NCI-H2107 (cell line): ENCODE measurements at places on chromosomes 1 and 21.

DNA sequence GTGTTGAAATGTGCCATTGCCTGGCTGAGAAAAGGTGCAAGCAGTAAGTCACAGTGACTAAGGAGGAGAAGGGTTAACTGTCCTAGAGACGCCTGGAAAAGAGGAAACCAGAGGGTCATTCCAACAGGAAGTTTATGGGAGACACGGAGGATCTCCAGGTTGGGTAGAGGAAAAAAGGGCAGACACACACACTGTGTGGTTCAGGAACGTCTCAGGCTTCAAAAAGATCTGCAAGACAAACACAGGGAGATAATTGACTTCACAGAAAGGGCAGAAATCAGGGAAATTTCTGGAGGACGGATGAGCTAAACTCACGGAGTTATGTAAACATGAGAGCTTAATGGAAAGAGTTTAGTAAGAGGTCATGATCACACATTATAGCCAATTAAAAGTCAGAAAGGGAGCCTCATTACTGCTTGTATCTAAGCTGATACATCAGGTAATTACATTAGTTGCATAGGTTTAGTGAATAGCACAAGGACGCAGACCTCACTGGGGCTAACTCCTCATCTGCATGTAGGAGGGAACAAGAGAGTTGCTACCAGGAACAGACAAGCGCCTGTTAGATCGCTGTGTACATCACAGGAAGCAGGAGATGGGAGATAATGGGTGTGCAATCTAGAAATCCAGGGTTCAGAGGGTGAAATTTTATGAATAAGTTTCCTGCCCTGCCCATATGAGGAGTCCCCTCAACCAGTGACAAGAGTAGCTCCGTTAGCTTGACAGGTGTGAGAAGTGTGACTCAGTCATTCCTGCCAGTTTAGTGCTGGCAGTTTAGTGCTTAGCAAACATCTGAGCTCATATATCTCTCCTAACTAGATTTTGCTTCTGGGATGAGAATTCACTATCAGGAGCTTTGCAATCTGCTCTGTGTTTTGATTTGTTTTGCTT is 96.6 kb upstream of the TNR start:
- DNase-seq = peak; percentile 16

- peak; percentile 96 for DNase-seq
Observed at GRCh38 chr1:227762231-227762911, 27.1 kb downstream of the SNAP47 start.

DNA sequence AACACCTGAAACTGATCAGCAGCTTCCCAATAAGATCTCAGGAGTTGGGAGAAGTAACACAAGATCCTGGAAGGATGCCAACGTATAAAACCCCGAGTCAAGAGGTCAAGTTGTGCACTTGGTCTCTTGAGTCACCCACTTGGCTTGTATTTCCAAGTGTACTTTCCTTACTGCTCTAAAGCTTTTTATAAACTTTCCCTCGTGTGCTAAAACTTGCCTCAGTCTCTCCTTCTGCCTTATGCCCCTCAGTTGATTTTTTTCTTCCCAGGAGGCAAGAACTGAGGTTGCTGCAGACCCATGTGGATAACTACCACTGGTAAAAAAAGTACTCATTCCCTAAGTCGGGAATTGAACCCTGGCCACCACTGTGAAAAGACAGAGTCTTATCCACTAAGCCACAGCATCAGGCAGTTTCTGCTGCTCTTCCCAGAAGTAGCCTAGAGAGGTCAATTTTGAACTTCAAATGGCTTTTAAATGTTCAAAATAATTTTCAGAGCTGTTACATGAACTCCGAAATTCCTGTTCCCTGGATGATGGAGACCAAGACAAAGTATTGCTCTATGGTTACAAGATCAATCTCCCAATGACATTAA is 28.9 kb downstream of the ITLN2 start:
- no peak for DNase-seq

GRCh38 chr1:27509127-27510080 is 19.4 kb upstream of the WASF2 start:
- DNase-seq = no peak

- no peak for DNase-seq
Observed at GRCh38 chr21:44567481-44568171, 5.9 kb upstream of the KRTAP10-4 start.

DNA sequence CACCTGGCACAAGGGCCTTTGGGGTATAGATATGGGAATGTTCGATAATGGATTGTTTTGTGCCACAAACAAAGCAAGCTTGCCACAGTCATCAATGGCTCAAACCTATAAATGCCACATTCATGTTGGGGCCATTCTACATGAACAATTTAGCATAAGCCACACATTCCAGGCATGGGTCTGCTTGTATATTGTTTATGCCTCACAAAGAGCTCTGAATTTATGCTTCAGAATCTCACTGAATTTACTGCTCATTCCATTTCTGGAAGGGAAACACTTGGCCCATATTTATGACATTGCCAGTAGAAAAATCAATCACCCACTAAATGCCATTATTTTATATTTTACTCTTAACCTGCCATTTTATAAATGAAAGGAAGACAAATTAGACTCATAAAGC is 6.4 kb downstream of the PCP4 start:
- DNase-seq = no peak

DNA sequence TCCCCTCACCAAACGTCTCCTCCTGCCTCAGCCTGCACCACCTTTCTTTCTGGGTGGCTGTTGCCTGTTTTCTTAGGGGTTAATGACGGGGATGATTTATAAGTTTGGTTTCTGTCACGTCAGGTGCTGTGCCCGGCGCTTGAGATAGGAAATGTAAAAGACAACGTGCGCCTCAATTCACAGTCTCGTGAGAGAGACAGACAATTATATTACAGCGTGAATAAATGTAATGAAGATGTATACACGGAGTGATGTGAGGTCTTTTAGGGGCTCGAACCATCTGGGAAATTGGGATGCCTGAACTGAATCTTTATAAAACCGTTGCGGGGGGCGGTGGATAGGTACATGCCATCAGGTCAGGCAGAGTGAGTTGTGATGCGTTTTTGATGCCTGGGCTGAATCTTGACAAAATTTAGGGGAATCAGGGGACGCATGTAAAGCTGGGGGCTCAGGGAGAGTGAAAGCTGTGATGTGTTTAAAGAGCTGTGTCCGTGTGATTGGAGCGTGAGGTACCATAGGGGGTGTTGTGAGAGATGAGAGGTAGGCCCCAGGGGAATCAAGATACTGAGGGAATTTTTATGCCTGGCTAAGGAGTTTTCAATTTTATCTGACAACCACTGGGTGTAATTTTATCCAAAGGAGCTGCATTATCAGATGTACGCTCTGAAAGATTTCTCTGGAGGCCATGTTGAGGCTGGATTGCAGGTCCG is 831 bp downstream of the TIPRL start:
- DNase-seq = no peak

DNA sequence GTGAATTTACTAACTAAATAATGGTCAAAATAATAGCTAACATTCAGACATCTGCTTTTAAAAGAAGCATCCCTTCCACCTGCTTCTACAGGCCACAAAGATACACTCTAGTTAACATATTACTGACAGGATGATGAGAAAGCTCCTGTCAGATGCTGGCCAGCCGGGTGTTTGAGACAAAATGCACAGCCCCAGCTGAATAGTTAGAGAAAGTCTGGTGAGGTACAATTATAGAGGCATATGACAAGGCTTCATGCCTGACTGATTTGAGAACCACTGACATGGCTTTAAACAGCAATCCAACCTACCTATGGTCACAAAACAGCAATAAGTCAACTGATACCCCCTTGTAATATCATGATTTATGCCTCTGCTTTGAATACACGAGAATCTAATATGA is 137.0 kb downstream of the DENND1B start:
- no peak for DNase-seq

DNA sequence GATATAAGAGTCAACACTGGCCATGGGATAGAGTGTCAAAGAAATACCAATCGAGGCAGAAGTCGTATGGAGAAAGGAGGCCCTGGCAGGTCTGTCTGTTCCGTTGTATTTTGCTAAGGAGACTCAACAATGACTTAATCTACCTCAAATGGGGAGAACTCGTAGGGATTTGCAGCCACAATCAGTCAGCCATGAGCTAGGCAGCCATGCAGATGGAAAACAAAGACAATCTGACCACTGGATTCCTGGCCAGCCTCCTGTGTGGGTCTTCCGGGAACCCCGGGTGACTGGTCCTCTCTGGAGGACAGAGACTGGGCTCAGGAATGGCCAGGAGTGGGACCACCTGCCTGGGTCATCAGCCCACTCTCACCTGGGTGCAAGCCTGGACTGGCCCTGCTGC is 167.8 kb downstream of the ETS2 start:
- no peak for DNase-seq

GRCh38 chr1:232293361-232293760 is 336.6 kb downstream of the SIPA1L2 start:
- no peak for DNase-seq

DNA sequence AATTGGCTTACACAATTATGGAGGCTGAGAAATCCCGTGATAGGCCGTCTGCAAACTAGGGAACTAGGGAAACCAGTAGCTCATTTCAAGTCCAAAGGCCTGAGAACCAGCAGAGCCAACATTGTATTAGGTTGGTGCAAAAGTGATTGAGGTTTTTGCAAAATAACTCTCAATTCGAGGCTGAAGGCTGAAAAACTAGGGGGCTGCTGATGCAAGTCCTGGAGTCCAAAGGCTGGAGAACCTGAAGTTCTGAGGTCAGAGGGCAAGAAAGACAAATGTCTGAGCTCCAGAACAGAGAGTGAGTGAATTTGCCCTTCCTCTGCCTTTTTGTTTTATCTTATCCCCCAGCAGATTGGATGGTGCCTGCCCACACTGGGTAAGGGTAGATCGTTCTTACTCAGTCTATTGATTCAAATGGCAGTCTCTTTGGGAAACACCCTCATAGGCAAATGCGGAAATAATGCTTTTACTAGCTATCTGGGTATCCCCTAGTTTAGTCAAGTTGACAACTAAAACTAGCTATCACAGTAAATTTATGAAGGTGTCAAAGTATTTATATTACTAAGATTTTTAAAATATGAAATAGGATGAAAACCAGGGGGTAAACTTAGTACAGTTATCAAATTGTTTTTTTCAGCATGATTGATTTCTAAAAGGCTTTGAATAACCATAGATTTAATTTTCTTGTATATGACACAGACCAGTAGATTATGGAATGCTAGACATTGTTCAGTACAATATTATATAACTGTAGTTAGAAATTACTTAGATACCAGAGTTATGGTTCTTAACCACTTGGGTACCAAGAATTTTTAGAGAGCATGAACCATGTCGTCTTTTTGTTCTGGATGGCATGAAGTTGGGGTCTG is 15.4 kb downstream of the RABGAP1L start:
- no peak for DNase-seq

DNA sequence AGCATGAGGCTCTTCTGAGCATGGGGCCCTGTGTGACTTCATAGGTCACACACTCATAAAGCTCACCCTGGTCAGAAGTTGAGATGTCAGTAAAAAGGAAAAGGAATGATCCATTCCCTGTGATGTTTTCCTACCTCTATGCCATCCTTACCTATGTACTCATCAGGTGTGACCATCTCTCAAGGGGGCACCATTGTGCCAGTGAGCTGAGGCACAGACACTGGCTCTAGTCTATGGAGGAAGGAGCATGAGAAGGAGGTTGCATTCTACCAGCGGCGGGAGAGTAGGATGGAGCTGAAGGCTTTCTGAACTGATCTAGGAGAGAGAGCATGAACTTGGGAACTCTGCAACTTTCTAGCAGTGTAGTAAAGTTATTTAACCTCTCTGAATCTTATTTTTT is 65.8 kb upstream of the RGL1 start:
- no peak for DNase-seq

DNA sequence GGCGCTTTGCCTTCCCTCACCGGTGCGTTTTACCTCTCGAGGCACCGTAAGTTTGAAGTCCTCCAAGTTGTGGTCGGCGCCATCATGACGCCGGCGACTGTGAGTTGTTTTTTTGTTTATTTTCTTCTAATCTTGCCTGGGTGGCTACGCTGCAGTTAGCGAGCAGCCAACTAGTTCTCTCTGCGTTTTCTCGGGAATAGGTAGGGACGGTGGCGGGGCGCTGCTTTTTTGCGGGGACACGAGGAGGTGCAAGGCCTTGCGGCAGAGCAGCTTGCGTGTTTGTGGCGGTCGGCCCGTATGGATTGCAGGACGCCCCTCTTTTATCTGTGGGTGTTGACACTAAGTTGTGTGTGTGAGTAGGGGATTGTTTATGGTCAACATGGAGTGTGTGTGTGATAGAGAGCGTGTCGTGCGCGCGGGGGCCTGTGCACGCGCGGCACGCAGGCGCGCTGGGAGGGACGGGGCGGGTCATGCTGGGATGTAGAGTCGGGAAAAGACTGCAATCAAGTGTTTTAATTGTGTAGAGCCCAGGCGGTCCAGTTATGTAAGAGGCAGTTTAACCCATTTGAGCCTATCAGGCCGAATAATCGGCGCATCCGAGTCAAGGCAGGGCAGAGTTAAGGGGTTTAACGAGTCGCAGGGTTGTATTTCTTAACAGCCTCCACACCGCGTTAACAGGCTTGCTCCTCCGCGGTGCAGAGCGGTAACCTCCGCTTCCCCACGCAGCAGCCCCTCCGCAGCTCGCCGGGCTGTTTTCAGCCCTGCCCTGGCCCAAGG is 1.2 kb upstream of the NEGR1 start:
- DNase-seq = no peak

DNA sequence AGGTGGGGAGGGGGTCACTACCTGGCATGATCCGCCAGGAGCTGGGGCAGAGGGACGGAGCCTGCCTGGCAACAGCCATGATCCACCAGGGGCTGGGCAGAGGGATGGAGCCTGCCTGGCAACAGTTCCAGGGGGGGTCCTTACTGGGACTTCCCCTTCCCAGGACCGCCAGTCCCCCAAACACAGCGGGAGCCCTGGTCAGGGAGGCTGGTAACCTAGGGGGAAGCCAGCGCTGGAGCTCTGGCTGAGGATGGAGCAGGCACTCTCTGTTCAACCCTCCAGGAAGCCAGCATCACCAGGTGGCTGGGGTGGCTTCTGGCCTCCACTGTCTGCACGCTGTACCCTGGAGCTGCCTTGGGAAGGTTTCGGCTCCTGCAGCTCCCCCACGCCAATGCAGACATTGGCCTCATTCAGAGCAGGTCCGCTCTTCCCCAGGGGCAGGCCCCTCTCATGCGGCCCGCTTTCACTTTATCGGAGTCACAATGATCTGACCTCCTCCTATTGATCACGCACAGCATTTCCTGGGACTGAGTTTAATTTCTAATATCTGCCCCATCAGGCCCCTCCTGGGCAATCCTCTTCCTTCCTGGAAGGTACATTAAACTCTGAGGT is 68.4 kb upstream of the ABCG1 start:
- no peak for DNase-seq

- no peak for DNase-seq
Observed at GRCh38 chr1:170252851-170253579, 107.3 kb downstream of the NTMT2 start.

DNA sequence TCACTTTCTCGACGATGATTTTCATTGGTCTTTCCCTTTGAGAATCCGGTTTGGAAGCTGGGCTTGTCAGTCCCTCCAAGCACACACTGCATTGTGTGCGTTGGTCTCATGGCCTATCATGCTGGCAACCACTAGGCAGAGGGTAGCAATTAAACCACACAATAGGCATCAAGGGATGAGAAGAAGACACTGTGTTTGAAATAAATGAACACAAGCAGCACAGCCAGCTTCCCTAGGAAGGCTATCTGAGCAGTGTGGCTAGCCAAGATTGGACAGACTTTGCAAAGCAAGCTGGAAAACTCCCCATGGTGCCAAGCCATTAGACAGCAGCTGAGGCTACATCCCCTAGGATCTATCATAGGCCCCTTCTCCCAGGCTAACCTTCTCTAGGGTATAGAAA is 288.7 kb downstream of the NUF2 start:
- no peak for DNase-seq
